HL-60 (cell line): ENCODE measurements at places on chromosomes 16 and 17.
A peak's percentile ranks its signal among the peaks of the same experiment; 100 is the strongest.

GRCh38 chr17:80951121-80952090 lies 40.2 kb upstream of the CHMP6 start:
- no peak for DNase-seq

GRCh38 chr16:83335076-83335475 lies 472.7 kb upstream of the HSBP1 start:
- no peak for DNase-seq

DNA sequence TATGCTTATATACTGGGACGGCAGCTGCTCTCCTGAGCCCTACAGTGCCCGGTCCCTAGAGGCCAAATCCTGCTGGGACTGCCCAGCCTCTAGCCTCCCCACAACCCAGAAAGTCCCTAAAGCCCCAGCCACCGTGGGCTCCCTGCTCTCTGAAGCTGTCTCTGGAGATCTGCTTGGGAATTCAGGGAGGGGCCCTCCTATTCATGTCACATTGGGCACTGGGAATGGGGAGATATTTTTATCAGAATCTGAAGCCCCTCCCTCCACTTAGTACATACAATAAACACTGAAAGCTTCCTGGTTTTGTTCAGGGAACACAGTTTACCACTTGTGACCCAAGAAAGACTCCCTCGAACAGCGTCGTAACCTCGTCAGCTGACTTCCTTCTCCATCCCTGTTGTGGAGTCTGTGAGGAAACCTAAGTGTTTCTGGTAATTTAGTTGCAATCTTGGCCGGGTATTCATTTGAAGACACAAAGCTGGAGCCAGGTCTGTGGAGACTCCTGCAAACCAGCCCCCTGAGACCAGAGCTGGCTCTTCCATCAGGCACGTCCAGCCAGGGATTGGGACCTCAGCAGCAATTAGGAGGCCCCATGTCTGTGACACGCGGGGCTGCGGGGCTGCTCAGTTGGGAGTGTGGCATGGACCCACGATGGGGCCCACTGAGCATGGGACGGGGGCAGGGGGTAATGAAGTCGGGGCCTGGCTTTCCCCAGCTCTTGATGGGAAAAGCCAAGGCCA lies 38.5 kb downstream of the PGS1 start:
- DNase-seq: peak; percentile 74

- DNase-seq: no peak
Observed at GRCh38 chr16:2385190-2385836, 43.9 kb upstream of the CCNF start.

DNA sequence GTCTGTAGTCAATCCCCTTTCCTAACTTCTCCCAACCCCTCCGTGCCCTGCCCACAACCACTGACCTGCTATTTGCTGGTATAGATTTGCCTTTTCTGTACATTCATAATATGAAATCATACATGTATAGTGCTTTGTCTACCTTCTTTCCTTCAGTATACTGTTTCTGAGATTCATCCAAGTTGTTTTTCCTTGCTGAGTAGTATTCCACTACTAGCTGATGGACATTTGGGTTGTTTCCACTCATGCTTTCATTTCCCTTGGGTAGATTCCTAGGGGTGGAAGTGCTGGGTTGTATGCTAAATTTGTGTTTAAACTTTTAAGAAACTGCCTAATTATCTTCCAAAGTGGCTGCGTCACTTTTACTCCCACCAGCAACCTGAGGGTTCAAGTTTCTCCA lies 27.7 kb downstream of the CSNK2A2 start:
- no peak for DNase-seq

- no peak for DNase-seq
Observed at GRCh38 chr16:62846399-62847057, 810.3 kb upstream of the CDH8 start.

DNA sequence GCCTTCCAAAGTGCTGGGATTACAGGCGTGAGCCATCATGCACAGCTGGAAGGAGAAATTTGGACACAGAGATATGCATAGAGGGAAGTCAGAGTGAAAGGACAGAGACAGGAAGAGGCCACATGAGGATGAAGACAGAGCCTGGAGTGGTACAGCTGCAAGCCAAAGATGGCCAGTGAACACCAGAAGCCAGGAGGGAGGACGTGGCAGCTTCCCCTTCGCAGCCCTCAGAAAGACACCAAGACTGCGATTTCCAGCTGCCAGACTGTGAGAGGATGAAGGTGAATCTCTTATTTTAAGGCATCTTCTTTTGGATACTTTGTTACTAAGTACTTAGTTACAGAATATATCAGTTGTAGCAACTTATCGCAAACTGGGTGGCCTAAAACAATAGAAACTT lies 60.5 kb upstream of the PLCG2 start:
- DNase-seq: peak; percentile 26
